Stomach (tissue), 19 donors: ENCODE measurements at places on chromosomes 4 and X. TPM values are rescaled to one million over a fixed set of nuclear protein-coding genes. Genes with fewer than 3 reads are reported as not detected.

The NKX6-1 gene
- total RNA-seq = not detected

The CMC4 gene
- total RNA-seq = 4.8 TPM

The CDKL2 gene
- 1.5 TPM for total RNA-seq

The LRP2BP gene
- total RNA-seq = 0.58 TPM

The EDNRA gene
- 4.9 TPM for total RNA-seq

The YY2 gene
- total RNA-seq = not detected

The HEPH gene
- total RNA-seq = 48.7 TPM

The SLC6A14 gene
- total RNA-seq = not detected

The AVPR2 gene
- not detected for total RNA-seq

The AWAT2 gene
- not detected for total RNA-seq
